Stromal cell of bone marrow (primary cell): ENCODE measurements at places on chromosomes 2 and 18.

GRCh38 chr18:2172881-2173280 lies 398.4 kb downstream of the METTL4 start:
- no peak for DNase-seq

DNA sequence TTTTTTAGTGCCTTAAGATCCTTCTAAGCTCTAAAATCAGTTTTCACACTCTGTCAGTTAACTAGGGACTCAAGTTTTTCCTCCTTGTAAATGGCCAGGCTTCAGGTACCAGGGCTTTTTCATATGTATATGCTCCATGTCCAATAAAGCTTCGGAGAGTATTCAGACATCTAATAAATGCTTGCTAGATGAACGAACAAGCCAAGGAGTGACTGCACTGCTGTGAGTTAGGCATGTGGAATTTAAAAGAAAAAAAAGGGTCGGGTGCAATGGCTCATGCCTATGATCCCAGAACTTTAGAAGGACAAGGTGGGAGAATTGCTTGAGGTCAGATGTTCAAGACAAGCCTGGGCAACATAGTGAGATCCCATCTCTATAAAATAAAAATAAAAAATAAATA lies 81.9 kb downstream of the CDH2 start:
- no peak for DNase-seq

GRCh38 chr2:66699416-66699792 lies 264.5 kb downstream of the MEIS1 start:
- no peak for DNase-seq

DNA sequence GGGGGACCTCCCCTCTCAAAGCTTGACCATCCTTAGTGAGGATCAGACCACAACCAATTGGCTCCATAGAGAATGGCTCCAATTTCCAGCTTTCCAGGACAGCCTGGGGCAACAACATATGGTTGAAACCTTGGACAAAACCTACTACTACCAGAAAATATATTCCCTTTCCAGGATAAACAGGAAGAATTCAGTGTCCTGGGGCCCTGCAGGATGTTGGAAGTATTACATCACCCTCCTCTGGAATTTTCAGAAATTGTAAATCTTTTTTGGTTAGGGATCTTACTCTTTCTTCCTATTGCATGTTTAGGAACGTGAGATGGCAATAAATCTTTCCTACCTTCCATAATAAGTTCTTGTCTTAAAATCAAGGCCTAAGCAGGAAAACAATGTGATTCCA lies 158.9 kb upstream of the MEIS1 start:
- DNase-seq, result no peak

DNA sequence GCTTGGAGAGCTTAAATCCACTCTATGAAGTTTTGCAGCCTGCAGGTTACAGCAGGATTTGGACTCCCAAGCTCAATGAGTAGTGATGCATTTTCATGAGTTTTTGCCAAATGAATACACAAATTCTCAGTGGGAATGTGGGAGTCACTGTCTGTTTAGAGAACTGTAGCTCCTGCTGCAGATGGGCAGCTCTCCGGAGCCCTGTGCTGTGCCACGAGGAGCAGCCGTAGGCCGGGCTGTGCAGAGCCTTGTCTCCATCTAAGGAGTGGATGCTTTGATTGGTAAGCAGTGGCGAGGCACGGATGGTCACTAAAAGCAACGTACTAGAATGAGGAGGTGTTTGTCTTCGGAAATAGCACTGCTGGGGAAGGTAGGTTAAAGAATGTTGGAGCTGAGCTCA lies 96.0 kb upstream of the NFATC1 start:
- DNase-seq, result no peak
